ENCODE measurements at places on chromosomes 5 and 9.

- DNase-seq, result no peak
These were observed 176.2 kb downstream of the COL23A1 start for GRCh38 chr5:178413988-178414387.

GRCh38 chr5:13878357-13878756, 66.1 kb downstream of the DNAH5 start:
- no peak for DNase-seq

DNA sequence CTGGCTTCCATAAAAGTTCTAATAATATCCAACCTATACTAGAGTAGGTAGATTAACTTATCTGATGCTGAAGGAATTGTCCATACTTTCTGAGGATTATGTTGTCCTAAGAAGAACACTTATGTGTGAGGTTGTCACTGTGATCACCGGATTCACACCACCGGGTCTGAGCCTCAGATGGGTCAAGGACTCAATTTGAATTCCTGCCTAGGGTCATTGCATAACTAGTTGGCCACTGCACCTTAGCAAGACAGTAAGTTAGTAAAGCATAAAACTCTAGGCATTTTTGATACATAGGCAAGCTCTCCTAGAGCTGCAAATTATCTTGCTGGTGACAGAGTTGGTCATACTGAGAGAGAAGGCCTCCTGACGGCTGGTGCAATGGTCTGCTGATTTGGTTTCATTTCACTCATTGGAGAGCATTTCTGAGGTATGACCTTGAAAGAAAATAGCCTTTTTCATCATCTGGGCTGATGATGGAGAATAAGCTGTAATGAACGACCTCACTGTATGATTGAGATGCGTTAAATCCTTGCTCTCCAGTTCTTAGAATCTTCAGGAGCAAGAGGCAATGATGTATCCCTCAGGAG, 72.0 kb upstream of the CKMT2 start:
- no peak for DNase-seq

DNA sequence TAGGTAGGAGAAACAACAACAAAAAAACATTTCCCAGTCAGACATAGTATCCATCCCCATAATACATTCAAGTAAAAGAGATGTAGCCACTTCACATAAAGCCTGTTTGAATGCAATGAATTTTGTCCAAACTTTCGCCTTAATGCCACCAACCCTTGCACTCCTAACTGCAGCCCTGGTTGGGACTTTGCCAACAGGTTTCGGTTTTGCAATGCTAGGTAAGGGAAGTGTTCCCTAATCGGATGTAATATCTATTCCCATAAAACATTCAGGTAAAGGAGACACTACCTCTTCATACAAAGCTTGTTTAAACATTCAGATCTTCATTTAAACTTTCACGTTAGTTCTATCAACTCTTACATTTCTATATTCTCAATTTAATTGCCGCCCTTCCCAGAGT, 336.1 kb downstream of the DRD1 start:
- no peak for DNase-seq

GRCh38 chr9:112640311-112640710, 77.6 kb downstream of the INIP start:
- no peak for DNase-seq

DNA sequence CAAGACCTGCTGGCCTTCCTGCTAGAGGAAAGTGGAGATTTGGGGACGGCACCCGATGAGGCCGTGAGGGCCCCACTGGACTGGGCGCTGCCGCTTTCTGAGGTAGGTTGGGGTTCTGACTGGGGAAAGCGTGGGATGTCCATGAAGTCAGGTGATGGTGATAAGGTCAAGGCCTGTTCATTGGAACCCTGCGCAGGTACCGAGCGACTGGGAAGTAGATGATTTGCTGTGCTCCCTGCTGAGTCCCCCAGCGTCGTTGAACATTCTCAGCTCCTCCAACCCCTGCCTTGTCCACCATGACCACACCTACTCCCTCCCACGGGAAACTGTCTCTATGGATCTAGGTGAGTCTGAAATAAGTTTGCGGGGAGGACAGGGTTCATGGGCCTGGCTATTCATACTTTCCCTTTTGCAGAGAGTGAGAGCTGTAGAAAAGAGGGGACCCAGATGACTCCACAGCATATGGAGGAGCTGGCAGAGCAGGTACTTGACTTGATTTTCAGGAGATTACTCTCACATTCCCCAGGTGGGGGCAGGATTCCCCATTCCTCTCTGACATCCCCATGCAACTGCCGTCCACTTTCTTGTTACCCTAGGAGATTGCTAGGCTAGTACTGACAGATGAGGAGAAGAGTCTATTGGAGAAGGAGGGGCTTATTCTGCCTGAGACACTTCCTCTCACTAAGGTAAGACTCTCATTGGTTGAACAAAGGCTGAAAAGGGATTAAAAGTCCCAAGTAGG, 505 bp downstream of the CREB3 start:
- no peak for DNase-seq

- no peak for DNase-seq
These were observed 56.9 kb upstream of the SIMC1 start for GRCh38 chr5:176181271-176181855.

GRCh38 chr9:93085676-93086075, 10.3 kb upstream of the CARD19 start:
- DNase-seq, result no peak

DNA sequence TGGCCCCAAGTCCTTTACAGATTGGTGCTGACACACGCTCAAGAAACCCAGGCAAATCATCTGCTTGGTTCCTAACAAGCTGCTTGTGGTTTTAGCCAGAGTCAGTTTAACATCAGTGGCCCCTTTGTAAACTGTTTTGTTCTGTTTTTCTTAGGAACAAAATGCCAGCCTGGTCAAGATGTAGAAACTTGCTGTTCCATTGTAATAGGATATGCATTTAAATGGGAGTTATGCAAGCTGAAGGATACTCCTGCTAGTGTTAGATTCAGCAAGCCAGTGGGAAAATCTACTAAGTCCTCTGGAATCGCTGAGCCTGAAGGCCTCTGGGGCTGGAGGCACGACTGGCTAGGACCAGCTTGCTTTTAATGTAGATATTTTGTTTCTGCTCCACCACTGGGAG, 391.1 kb downstream of the TLE4 start:
- no peak for DNase-seq

GRCh38 chr5:137366526-137366925, 132.6 kb downstream of the SPOCK1 start:
- no peak for DNase-seq

DNA sequence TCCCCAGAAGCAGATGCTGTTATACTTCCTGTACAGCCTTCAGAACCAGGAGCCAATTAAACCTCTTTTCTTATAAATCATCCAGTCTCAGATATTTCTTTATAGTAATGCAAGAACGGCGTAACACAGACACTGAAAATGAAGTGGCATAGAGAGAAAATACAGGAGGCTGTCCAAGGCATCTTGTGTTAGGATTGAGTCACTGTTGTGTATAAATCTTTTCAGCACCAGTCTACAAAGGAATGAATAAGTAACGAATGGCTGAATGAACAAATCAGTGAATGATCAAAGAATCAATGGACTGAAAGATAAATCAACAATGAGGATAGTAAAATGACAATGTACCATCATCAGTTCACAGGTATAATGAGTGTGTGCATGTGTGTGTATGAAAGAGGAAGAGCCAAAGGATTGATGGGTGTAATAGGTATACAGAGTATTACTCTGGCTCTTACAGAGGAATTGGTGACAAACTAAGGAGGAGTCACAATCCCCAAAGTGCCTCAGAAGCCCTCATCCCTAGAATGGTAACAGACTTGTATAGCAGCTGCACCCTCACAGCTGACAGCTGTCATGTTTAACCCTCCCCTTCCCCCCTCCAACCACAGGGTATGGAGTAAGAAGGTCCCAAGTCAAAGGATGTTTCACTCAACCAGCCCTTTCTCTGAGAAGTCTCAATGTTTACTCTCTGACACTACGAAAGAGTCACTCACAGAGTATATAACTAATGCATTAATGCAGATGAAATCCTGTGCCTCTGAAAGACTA, 29.8 kb upstream of the MIER3 start:
- DNase-seq, result no peak

GRCh38 chr5:124317451-124317850, 429.0 kb downstream of the ZNF608 start:
- DNase-seq, result no peak

DNA sequence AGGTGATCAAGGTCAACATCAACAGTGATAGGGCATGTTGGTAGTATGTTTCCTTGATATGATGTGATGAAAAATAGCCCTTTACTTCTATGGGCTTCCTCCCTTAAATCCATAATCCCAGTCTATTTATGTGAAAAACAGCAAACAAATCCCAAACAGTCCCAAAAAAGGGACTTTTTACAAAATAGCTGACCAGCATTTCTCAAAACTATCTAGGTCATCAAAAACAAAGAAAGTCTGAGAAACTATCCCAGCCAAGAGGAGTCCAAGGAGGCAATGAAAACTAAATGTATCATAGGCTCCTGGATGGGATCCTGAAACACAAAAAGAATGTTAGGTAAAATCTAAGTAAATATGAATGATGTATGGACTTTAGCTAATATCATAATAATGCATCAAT, 71.2 kb downstream of the MARCHF3 start:
- DNase-seq, result no peak

- no peak for DNase-seq
These were observed 29.4 kb upstream of the MED10 start for GRCh38 chr5:6407558-6408259.

DNA sequence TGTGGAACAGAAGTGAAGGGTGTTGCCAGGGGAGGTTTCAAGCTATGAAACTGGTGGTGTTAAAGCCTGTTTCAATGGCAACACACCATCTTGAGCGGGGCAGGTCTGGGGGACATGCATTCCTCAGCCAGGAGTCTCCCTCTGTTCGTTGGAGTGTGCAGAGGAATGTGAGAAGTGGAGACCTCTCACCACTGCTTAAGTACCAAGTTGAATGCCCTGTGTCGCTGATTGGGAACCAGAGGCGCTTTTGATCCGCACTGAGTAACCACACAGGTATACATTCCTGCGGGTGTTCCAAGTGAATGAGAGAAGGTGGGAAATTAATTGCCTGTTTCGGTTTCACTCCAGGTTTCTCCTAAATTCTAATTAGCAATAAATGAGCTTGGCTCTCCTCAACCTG, 99.4 kb downstream of the LIX1 start:
- DNase-seq, result no peak

- no peak for DNase-seq
These were observed 122.3 kb downstream of the MARCHF11 start for GRCh38 chr5:16057277-16057676.

DNA sequence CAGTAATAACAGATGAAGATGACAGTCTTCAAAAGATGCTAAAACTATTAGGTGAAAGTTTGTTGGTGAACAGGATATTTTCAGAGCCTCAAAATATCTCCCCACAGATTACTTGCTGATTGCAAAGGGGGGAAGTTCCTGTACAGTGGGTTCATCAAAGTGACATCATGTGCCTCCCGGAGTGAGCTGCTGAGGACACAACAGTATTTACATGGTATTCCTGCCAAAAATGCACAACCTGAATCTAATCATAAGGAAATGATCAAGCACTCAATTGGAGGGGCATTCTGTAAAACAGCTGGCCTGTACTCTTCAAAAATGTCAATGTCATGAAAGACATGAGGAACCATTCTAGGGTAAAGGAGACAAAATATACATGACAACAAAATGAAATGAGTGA, 18.9 kb upstream of the GLIS3 start:
- DNase-seq, result no peak

GRCh38 chr5:20601678-20602100, 613.7 kb upstream of the CDH18 start:
- DNase-seq, result no peak

GRCh38 chr9:19512103-19512832, 103.5 kb downstream of the ACER2 start:
- no peak for DNase-seq

DNA sequence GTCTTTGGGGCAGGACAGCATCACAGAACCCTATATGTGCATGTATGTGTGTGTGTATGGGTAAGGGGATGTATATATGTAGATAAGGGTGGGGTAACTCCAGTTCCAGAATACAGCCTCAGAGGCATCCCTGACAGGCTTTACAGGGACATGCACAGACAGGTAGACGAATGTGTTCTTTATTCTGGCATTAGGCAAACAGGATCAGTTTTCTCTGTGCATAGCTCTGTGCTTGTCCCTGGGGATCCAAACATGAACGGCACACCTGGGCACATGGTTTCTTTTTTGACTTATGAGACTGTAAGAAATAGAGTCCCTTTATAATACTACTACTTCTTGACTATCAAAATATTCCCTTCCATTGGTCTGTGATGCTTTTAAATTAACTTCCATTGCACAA, 120.6 kb downstream of the TRIO start:
- no peak for DNase-seq

GRCh38 chr5:105684799-105685198, 1985.9 kb downstream of the EFNA5 start:
- DNase-seq, result no peak

DNA sequence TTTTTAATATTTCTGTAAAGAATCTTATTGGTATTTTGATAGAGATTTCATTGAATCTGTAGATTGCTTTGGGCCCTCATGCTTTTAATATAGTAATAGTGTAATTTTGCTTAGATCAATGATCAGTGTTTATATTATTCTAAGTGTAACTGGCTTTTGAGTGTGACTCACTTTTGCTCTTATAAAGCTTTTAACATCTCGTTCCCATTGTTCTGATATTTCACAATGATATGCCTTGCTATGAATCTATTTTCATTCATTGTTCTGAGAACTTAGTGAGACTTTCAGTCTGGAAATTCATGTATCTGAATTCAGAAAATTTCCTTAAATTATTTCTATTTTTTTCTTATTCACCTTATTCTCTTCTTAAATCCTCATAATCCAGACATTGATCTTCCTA, 13.5 kb upstream of the MAMDC2 start:
- DNase-seq, result no peak

DNA sequence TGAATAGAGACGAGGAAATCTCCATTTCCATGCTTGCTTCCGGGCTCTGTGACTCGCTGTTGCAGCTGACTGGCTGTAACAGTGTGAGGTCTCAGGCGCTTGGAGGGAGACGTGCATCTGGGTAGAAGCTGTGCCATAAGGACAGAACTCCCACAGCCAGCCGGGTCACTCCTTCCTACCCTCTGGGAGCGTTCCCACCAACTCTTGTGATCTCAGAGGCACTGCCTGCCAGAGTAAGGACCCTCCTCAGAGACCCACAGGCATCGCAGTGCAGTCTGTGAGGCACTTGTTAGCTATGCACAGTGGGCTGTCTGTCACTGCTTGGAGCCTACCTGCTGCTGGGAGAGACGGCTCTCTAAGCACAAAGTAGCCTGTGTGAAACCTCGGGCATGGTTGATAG, 203.4 kb upstream of the SEMA6A start:
- DNase-seq, result no peak

DNA sequence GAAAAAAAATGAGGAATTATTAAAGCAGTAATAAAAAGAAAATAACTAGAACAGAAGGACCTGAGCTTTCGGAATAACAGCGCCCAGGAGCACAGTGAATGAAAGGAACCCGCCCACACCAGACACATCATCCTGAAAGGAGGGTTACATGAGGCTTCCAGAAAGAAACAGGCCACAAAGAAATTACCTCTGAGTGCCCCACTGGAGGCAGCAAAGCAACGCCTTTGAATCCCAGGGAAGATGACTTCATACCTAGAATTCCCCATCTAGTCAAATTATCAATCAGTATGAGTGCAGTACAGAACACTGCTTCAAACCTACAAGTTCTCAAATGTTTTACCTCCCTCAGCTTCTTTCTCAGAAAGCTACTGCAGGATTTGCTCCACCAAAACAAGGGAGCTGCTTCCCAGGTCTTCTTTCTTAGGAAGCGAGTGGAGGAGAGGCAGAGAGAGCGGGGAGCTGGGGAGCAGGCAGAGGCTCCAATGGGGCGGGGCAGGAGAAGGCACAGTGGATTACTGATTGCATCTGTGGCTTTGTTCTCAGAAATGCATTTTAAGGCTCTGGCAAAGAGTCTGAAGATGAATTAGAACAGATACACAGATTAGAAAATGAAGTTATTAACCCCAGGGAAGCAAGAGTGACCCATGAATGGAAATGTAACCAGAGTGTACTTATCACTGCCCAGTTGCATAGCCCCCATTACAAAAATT, 87.1 kb downstream of the SEMA4D start:
- no peak for DNase-seq

Measured in activated CD4-positive, alpha-beta T cell treated with anti-CD3 and anti-CD28 coated beads, Interleukin-2, amount 50 U/mL, for 1 hour (primary cell).